ENCODE measurements at places on chromosomes 7 and 10.

- DNase-seq = no peak
Measured at GRCh38 chr7:28661826-28662595, 249.7 kb downstream of the CREB5 start.

GRCh38 chr7:104791080-104791479, 222.9 kb upstream of the KMT2E start:
- no peak for DNase-seq

DNA sequence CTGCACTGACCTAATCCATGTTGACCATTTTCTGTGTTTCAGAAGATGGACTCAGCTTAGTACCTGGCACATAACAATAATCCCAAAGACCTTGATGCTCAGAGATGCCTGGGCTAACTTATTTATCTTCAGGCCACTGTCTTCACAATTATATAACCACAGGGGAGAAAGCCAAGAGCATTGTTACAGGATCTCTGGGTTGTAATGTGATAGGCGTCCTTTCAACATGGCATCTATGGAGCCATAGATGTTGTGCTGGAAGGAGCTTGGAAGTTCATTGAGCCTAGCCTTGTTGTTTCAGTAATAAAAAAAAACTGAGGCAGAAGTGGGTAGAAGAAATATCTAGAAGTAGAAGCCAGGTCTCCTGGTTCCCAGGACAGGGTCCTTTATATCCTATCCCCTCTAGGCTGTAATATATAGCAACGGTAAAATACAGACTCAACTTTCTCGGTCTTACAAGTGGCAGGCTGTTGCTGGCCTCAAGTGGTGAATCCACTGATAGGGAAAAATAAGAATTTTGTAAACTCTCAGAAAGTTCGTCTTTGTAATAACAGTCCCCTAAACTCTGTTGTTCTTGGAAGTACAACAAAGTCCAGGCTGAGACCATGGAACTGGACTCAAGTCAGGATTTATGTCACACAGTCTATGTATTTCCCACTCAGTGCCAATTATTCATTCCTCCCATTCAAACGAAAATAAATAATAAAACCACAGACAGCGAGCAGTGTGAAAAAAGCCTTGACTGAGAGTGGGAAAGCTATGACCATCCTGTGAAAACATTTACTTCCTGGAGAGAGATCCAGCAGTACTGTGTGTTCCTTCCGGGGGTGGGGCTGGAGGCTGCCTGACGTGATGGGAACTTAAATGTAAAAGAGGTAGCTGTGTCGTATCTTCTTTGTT, 277.6 kb downstream of the REEP3 start:
- DNase-seq = no peak

- no peak for DNase-seq
Measured at GRCh38 chr7:9200626-9201025, 767.2 kb downstream of the NXPH1 start.

DNA sequence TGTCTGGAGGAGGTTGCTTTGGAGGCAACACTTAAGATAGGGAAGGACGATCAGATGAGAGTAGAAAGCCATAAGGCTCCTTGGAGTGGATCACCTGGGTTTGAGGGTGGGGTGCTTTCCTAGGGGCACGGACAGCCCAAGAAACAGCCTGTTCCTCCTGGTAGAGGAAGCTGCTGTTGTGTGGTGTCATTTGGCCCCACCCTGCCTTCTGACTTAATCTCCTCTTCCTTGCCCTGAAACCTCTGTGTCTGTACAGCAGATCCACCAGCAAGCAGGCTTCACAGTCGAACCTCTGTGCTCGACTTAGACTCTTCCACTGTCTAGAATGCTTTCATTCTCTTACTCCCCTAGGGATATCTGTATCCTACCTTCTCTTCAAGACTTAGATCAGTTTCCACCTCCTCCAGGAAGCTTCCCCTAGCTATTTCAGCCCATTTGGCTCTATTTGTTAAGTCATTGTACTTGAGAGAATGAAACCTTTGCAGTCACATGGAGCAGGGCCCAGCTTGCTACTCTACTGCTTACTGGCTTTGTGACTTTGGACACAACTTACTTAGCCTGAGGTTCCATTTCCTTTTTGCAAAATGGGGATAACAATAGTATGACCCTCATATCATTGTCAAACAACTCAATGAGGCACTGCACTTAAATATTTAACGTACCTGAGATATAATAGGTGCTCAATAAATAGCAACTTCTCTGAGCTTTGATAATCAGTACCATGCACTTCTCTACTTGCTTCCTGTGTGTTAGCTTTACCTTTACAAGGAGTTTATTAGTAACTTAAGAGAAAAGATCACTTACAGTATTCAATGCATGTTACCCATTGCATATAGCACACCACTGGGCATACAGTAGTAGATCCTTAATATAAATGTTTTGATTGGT, 5.0 kb downstream of the MXI1 start:
- DNase-seq = no peak

- no peak for DNase-seq
Measured at GRCh38 chr10:31584876-31585275, 265.9 kb downstream of the ZEB1 start.

- DNase-seq = no peak
Measured at GRCh38 chr7:141355032-141355431, 196.2 kb upstream of the AGK start.

DNA sequence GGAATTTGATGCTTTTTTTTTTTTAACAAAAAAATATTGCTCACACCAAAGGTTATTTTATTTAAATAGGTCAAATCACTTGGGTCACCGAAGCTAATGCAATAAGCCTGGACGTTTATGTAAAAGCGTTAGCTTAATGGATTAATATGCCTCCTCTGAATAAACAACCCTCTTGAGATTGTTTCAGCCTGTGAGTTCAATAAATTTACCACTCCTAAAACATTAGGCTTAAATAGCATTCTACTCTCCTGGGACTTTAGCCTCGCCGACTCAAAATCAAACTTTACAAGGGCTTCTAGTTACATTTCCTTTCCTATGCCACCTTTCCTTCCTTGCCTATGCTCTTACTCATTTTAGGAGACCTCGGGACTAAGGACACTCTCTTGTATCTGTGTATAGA, 79.3 kb downstream of the DNAJB9 start:
- DNase-seq = no peak

GRCh38 chr10:70254778-70255328, 21.6 kb upstream of the PPA1 start:
- no peak for DNase-seq

Measured in RKO (cell line).